Non-pigmented ciliary epithelial cell (primary cell): ENCODE measurements at places on chromosomes 11 and 22.

DNA sequence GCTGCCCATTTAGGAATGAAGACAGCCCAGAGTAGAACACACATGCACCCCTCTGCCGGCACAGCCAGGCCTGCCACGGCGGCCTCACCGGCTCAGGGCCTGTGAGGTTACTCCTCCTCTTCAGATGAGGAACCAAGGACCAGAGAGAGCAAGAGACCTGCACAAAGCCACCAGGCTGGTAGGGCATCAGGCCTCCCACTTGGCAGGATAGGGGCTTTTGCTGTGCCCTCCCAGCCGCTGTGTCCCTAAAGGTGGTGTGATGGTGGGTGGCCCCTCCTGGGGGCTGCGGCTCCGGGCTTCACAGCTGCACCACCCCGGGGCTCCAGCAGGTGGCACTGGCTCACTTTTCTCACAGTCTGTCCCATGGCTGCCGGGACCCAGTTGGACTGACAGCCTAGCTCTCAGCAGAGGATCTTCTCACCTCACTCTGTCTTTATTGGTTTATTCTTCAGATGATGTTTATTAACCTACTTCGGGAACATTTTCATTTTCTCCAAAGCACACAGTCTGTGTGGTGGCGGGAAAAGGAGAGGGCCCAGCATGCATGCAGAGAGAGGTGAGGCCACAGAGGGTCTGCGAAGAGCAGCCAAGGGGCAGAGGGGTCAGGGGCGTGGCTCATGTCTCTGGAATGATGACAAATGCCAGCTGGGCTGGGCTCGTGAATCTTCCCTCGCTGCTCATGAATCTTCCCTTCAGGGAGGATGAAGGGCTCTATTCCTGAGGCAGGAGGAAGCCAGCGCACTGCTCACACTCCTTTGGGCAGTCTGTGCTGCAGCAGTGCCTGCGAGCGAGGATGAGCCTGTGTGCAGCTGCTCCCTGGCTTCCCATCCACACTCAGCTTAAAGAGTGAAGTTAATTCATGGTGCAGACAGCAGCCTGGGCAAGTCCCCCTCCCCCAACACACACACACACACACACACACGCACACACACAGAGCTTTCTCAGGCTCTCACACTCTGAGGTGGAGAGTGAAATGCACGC is 101.1 kb upstream of the PITPNB start:
- DNase-seq = no peak

DNA sequence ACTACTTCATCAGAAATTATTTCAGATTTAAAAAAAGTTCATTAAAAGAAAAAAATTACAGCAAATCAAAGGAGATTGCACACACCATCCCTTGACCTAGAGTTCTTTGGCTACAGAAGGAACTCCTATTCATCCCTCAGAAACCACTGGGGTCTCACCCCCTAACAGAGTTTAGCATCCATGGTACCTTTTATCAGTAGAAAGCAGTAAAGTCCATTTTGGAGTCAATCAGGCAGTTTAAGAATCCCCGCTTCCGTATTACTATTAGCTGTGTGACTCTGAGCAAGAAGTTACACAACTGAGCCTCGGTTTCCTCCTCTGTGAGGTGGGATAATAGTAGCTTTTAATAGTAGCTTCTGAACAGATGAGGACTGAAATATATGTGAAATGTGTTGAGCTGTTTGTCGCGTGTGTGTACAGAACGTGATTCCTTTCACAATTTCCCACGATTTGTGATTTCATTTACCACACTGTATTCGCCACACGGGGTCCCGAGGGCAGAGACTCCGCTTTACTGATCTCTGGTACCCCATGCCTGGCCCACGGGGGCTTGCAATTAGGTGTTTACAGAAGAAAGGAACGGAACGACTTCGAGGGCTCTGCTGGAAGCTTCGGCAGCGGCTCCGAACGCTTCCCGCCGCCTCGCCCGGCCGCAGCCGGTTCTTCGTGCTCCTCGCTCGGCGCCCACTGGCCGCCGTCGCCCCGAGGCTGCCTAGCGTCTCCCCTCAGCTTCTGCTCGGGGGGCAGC is 72.5 kb upstream of the ZBED5 start:
- no peak for DNase-seq

- DNase-seq = no peak
Measured at GRCh38 chr11:19559746-19560145, 152.9 kb upstream of the NAV2 start.

GRCh38 chr11:71397331-71397860 is 50.8 kb downstream of the DHCR7 start:
- DNase-seq = no peak

DNA sequence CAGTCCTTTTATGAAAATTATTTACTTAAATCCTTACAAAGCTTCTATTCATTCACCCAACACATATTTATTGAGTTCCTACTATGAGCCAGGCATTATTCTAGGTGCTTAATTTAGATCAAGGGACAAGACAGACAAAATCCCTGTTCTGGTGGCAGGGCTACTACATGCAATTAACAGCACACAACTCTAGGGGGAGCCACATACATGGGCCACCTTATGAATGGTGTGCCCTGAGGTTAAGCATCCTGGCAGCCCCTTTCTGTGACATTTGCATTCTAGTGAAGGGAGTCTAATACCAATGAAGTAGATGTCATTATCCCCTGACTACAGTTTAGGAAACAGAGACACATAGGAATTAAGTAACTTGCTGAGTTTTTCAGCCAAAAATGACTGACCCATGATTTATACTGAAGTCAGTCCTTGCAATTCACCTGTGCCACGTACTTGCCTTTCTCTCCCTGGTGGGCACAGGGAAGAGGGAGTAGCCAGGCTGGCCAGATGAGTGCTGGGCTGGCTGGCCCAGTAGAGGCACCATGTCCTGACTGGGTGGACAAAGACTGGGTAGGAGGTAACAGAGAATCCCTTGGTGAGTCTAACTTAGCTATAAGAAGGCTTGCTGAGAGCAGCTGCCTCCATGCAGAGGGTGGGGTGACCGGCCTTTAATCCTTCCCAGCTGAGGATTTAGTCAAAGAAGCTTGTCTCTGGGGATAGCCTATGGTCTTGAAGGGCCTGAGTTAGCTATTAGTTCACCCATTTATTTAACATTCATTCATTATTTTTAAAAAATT is 52.0 kb upstream of the ELF5 start:
- no peak for DNase-seq

GRCh38 chr22:42785706-42786499 is 65.2 kb upstream of the A4GALT start:
- DNase-seq = no peak

DNA sequence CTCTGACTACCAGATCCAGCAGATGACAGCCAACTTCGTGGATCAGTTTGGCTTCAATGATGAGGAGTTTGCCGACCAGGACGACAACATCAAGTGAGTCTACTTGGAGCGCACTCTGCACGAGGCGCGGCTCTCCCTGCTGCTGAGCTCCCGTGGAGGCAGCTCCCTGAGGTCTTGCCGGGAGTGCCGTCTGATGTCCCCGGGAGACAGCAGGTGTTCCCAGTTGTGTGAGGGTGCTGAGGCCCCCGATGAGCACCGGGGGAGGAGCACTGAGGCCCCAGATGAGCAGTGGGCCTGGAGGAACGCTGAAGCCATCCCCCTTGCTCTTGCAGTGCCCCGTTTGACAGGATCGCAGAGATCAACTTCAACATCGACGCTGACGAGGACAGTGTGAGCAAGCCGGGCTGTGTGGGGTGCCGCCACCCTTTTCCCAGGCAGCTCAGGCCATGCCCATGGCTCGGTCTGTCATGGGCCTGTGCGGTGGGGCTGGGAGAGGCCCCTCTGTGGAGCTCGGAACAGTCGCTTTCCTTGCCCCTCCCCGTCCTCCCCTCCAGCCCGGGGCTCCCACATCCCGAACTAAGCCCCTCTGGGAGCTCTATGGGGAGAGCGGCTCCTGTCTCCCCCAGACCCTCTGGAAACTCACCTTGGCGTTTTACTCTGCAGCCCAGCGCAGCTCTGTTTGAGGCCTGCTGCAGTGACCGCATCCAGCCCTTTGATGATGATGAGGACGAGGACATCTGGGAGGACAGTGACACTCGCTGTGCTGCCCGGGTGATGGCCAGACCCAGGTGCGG is 37.1 kb downstream of the SBF1 start:
- no peak for DNase-seq

- DNase-seq = no peak
Measured at GRCh38 chr11:122853971-122854446, 15.7 kb downstream of the CRTAM start.

DNA sequence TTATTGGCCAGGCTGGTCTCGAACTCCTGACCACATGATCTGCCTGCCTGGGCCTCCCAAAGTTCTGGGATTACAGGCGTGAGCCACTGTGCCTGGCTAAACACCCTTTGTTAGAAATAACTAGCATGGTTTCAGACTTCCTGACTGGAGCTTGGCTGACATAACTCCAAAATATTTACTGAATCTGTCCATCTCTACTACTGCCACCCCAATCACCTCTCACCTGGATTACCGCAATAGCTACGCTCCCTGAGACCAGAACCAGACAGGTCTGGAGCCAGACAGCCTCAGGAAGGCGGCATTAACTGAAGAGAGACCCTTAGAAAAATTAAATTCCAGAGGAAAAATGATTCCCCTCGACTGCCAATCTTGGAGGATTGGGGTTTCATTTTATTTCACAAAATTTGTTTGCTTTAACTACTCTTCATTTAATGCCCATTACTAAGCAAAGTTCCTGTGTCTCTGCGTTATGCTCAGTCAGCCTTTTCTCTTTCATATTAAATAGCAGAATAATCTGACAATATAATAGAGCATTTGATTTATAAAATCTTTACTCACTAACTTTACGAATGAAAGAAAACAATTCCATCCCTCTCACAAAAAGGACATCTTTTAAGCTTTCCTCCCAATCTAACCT is 13.1 kb downstream of the TMEM25 start:
- DNase-seq = no peak

DNA sequence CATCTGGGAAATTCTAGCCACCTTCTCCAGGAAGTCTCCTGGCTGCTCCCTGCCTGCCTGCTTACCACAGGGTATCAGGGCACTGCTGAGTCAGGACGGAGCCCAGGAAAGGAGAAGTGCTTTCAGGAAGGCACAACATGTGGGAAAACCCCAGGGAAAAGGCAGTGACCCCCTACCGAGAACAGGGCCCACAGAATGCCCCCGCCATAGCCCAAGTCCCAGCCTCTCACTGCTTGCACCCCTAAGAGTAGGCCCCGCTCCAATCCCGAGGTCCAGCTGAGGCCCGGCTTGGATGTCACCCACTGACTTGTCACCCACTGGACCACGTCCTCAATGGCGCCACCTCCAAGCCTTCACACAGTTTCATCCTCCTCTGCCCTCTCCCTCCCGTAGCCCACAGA is 34.1 kb downstream of the ARAP1 start:
- DNase-seq = no peak

- DNase-seq = no peak
Measured at GRCh38 chr11:118216621-118217481, 8.0 kb downstream of the JAML start.

GRCh38 chr11:81211050-81211449 is 1522.6 kb downstream of the FAM181B start:
- no peak for DNase-seq

GRCh38 chr11:112249871-112250610 is 10.6 kb downstream of the PLET1 start:
- no peak for DNase-seq

GRCh38 chr11:75499423-75500190 is 26.1 kb downstream of the GDPD5 start:
- DNase-seq = peak; percentile 85

DNA sequence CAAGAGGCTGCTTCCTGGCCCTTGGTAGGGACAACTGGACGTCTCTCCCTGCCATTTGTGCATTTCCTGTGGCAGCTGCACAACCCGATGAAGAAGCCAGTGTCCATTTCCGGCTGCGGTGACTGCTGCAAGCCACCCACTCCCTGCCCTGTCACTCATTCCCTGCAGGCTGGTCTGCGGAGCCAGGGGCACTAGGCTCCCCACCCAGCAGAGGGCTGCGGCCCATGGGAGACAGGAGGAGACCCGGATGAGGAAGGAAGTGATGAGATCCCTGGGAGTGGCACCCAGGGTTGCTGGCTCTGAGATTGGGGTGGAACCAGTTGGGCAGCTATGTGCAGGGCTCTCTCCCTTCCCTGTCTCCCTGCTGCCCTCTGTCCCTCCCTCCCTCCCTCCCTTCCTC is 10.0 kb upstream of the MYRF start:
- no peak for DNase-seq

GRCh38 chr11:63821411-63821810 is 8.2 kb downstream of the SPINDOC start:
- no peak for DNase-seq
